Colonic mucosa (tissue), 4 donors: ENCODE measurements at places on chromosomes 16 and 17. TPM values are rescaled to one million over a fixed set of nuclear protein-coding genes. Genes with fewer than 3 reads are reported as not detected.

DNA sequence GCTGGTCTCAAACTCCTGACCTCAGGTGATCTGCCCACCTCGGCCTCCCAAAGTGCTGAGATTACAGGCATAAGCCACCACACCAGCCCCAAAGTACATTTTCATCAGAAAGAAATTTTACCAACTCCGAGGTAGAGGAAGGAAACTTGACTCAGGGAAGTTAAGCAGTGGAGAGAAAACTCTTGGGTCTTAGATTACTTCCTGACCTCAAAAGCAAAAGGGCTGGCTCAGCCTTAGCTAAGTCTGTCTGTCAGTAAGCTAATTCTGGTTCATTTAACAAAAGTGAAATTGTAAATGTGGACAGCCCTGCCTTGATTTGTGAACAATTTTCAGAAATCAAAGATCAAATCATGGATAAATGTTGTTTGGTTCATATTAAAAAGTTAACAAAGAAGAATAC lies 30.6 kb downstream of the MAP2K6 start:
- DNase-seq, result no peak

DNA sequence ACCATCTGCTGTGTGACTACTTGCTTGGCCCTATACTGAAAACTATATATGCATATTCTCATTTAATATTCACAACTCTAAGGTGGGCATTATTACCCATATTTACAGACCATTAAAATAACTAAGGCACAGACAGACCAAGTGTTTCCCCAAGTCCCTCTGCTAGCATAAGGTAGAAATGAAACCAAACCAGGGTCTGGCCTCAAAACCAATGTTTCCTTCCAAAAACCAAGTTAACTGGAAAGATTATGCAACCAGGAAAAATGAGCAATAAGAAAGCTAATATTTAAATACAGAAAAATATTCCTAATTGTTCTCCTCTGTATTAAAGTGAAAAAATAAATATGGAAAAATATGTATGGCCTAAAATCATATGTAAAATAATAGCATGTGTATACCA lies 50.1 kb downstream of the XPO6 start:
- DNase-seq, result no peak

GRCh38 chr17:39187152-39187830 lies 10.2 kb downstream of the CACNB1 start:
- DNase-seq, result peak; percentile 74

GRCh38 chr17:39153599-39154051 lies 2.2 kb upstream of the PLXDC1 start:
- DNase-seq, result peak; percentile 95

GRCh38 chr16:53061256-53061655 lies 6.5 kb downstream of the CHD9 start:
- DNase-seq, result no peak

GRCh38 chr17:35816723-35817122 lies 7.4 kb downstream of the TAF15 start:
- DNase-seq, result no peak

- no peak for DNase-seq
Observed at GRCh38 chr17:13864521-13864920, 204.8 kb upstream of the COX10 start.

GRCh38 chr17:45935710-45936509 lies 41.6 kb downstream of the MAPT start:
- no peak for DNase-seq

Gene BCL6B
- total RNA-seq, result 0.89 TPM

DNA sequence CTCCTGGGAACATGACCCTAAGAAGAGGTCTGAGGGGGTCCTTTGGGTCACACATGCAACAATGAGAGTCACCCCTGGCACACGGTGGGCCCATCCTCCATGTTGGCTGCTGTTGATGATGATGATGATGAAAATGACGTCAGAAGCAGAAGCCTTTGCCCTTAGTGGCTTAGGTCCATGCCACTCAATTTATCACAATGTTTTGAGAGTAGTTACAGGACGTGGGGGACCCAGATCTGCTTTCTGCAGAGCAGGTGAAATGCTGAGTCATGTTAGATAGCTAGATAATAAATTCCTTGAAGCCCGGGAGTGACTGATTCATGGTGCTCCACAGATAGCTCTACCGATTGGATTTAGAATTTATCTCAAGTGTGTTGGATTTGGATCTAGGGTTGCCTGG lies 53.9 kb downstream of the VPS35L start:
- no peak for DNase-seq

GRCh38 chr17:73595479-73595878 lies 48.8 kb downstream of the SDK2 start:
- DNase-seq, result peak; percentile 53

DNA sequence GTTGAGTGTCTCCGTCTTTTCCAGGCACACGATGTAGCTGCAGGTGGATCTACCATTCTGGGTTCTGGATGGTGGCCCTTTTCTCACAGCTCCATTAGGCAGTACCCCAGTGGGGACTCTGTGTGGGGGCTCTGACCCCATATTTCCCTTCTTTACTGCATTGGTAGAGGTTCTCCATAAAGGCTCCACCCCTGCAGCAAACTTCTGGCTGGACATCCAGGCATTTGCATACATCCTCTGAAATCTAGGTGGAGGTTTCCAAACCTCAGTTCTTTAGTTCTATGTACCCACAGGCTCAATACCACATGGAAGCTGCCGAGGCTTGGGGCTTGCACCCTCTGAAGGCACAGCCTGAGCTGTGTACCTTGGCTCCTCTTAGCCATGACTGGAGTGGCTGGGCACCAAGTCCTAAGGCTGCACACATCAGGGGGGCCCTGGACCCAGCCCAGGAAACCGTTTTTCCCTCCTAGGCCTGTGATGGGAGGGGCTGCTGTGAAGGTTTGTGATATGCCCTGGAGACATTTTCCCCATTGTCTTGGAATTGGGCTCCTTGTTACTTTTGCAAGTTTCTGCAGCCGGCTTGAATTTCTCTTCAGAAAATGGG lies 14.0 kb downstream of the ABCC1 start:
- DNase-seq, result no peak

Gene LRRC37A
- total RNA-seq, result 2.1 TPM

DNA sequence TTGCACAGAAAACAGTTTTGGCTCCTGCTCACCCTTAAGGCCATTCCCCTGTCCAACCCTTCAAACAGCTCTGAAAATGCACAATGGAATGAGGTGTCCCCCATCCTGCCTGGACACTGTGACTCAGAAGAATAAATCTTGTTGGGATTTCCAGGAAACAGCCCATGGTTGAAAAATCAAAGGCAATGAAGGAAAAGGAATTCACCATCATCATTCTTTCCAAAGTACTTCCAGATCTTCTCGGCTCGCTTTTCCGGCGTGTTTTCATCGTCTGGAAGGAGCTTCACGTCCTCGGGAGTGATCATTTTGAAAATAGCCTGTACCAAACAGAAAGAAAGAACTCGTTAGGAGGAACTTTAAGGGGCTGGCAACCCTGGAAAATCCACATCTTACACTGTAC lies 4.3 kb downstream of the RCVRN start:
- no peak for DNase-seq

Gene CPHXL2
- not detected for total RNA-seq

DNA sequence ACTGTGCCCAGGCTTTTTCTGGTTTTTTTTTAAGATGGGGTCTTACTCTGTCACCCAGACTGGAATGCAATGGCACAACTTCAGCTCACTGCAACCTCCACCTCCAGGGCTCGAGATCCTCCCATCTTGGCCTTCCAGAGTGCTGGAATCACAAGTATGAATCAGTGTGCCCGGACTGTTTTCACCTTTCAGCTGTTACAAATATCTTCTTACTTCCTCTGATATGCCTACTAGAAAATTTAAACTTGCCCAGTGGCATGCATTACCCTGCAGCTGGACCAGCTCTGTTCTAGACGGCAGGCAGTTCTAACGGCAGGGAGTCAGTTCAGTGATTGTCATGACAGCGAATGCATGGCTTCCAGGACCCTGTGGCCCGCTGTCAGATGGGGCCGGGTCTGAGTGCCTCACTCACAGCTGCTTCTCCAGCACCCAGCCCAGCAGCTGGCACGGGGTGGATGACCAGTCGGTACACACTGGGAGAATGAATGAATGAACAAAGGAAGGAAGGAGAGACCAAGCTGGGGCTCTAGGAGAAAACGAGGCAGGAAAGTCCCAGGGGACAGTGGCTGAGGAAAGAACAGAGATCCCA lies 28.0 kb upstream of the LITAF start:
- no peak for DNase-seq

GRCh38 chr16:84735849-84736586 lies 36.2 kb downstream of the USP10 start:
- peak; percentile 79 for DNase-seq

GRCh38 chr16:84928679-84929420 lies 82.5 kb downstream of the ZDHHC7 start:
- DNase-seq, result peak; percentile 75

DNA sequence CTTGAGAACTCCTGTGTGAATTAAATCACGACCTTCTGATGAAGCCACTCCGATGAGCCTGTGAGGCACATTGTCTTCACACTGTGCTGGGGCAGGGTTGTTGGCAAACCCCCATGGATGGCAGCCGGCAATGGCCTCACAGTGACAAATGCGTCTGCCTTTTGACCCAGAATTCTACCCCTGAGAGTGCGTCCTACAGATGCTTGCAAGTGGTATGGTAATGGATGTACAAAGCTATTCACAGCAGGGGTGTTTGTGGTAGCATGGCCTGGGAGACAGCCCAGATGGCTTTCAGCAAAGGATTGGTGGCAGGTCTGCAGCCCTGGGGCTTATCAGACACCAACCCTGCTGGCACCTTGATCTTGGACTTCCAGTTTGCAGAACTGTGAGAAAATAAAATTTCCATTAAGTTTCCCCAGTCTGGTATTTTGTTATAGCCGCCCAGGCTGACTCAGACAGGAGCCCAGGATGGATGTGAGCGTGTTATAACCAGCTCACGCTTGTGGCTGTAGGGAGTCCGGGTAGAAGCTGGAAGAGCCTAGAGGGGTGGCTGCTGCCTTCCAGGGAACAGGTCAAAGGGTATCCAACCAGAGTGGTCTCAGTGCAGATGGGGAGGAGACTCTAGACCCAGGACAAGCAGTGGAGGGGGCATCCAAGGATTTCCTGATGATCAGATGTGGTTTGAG lies 10.1 kb downstream of the AFMID start:
- DNase-seq, result no peak

Gene MT1H
- 43.8 TPM for total RNA-seq

DNA sequence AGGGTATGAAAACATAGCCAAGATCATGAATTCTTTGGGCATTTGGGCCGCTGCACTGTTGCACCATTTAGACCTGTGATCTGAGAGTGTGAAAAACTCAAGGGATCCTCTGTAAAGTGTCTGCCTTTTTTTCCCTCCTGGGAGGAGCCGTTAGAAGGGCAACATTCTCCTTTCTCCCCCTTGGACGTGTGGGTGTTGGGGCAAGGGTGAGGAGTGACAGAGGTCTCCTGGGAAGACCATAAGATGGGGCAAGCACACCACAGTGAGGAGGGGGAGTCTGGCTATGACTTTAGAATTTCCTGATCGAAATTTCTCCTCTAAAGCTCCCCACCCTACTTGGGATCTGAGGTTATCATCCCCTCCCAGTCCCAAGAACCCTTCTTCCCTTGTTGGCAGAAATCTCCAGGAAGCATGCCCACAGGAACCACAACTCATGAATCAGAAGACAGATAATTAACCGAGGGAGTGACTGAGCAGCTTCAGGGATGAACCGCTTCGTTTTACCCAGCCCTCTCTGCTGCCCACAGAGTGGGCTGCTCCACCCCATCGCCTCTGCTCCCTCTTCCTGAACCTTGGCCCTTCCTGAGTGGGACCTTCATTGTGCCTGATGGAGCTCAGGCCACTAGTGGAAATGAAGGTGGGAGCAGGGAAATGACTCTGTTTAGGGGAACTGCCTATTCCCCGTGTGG lies 4.2 kb downstream of the ITGB3 start:
- DNase-seq, result no peak

GRCh38 chr17:38669520-38669919 lies 5.2 kb downstream of the EPOP start:
- no peak for DNase-seq

Gene USP43
- 15.6 TPM for total RNA-seq

Gene WNT3
- total RNA-seq, result 1.0 TPM
